ENCODE measurements at places on chromosomes 1 and 21.

GRCh38 chr1:203177036-203177405 is 1.4 kb upstream of the MYBPH start:
- DNase-seq, result no peak

DNA sequence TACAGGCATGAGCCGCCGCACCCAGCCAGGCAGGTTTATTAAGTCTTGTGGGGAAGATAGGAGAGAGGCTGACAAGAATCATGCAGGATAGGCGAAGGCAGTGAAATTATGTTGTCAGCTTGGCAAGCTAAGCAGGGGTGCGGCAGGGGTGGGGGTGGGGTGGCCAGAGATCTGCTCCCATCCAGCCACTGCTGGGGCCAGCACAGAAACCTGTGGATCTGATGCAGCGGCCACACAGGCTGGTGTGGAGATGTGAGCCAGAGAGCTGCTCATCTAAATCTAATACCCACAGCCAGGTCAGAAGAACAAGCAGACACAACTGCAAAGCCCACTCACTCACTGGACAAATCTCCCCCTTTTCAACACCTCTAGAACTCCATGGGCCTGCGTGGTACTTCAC is 68.7 kb downstream of the KCTD3 start:
- no peak for DNase-seq

- DNase-seq, result no peak
These were observed 4.4 kb upstream of the ACOT7 start for GRCh38 chr1:6397844-6398441.

DNA sequence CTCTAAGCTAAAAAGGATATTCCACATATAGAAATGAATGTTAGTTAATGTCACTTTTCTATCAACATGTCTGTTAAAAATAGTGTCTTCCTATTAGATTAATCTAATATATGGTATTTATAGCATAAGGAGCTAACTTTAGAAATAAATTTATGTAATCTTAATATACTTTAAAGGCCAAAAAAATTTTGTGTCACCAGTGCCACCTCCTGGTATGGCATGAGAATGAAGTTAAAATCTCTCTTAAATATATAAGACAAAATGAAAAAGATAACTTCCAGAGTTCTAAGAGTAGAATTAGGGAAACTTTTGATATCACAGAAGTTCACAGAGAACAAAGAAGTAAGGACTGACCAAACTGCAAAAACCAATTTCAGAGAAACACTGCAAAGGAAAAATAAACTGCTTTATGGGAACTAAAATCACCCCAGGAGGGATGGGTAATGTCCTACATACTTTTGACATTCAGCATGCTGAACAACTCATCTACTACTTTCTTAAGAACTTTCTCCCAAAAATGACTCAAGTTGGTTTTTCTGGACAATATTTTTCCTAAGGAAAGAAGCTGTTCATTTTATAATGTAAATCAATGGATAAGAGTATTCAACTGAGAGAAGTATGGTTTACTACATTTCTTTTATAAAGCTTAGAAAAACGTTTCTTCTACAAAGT is 82.8 kb downstream of the TRIM33 start:
- DNase-seq, result no peak

- DNase-seq, result no peak
These were observed 127.5 kb upstream of the ADAMTS5 start for GRCh38 chr21:27094184-27094948.

- DNase-seq, result no peak
These were observed 35.7 kb downstream of the TENT5C start for GRCh38 chr1:117641536-117641935.

DNA sequence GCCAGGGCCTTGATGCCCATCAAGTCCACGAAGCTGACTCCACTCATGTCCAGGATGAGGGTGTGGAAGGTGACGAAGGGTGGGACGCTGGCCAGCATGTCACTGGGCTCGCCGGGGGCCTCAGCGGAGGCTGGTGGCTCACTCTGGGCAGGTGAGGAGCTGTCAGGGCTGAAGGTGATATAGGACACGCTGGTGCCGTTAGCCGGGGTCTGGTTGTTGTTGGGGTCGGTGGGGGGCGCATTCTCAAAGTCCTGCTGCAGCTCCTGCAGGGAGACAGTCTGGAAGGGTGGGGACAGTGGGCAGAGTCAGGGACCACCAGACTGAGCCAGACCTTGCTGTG is 21.7 kb downstream of the SLC26A9 start:
- DNase-seq, result no peak

- no peak for DNase-seq
These were observed 27.8 kb downstream of the ECE1 start for GRCh38 chr1:21262293-21263051.

Data from endothelial cell (in vitro differentiated cells).